ENCODE measurements at places on chromosomes 2 and 18.

DNA sequence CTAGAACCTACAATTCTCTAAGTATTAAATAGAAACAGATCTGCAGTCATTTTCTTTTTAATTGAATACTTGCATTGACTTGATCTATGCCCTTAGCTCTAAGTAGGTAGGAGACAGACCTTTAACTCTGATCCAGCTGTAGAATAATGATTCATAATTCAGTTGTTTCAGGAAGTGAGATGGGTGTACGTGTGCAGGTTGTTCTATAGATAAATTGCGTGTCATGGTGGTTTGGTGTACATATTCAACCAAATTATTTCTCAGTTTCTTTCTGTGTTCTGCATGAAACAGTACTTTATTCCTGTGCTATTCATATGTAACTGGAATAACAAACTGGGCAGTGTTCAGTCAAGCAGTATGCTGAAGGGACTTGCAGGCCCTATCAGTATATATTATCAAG, 34.3 kb upstream of the CD226 start:
- no peak for DNase-seq

GRCh38 chr2:233418761-233419546, 64.7 kb downstream of the DGKD start:
- DNase-seq = no peak

DNA sequence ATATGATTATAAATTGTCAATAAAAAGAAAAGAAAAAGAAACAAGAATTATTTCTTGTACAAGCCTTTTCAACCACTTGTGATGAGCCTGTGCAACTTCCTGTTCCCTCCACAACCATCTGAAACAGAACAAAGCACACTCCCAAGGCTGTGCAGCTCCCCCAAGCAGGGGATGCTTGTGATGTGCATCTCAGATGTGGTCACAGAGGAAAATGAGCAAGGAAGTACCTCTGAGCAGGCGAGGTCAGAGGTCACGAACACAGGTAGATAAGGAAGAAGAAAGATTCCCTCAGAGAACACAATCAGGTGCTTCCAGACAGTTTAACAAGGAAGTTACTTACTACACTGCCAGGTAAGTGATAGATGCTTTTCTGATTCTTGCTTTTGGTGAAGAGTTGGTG, 274.8 kb upstream of the SLC39A10 start:
- DNase-seq = no peak

GRCh38 chr2:210839034-210839433, 282.6 kb downstream of the CPS1 start:
- DNase-seq = no peak

- peak; percentile 42 for DNase-seq
Measured at GRCh38 chr2:152086231-152086630, 12.6 kb downstream of the CACNB4 start.

- DNase-seq = no peak
Measured at GRCh38 chr2:111159641-111160040, 38.9 kb downstream of the BCL2L11 start.

GRCh38 chr2:141348481-141348880, 782.3 kb downstream of the LRP1B start:
- DNase-seq = no peak

DNA sequence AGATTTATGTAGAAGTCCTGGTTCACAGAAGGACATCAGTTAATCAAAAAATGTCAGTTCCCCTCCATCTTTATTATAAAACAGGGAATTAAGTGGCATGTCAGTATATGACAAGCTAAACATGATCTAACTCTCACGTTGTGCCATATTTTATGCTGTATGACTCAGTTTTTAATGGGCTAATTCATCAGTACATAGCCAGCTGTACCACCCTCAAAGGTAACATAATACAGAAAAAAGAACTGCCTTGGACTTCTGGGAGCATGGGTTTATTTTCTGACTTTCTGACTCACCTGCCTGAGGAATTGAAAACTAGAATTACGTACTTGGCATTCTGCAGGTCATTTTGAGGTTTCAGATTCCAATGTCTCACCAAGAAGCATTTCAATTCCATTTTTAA, 135.7 kb downstream of the CMPK2 start:
- DNase-seq = no peak

DNA sequence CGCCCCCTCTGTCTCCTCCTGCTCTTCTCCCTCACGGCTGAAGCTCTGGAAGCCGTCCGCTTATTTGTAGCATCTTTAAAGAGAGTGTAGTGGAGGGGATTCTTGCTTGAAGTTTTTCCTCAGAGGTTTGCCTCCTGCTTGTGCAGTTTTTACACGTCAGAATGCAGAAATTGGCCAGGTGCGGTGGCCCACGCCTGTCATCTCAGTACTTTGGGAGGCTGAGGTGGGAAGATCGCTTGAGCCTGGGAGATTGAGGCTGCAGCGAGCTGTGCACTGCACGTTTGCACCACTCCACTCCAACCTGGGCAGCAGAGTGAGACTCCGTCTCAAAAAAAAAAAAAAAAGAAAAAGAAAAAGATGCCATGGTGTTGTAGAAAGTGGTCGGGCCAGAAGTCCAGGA, 69.0 kb downstream of the ITGB1BP1 start:
- DNase-seq = no peak

GRCh38 chr2:128520791-128521190, 202.1 kb upstream of the HS6ST1 start:
- no peak for DNase-seq

- no peak for DNase-seq
Measured at GRCh38 chr18:23194155-23194996, 59.1 kb downstream of the CABLES1 start.

- peak; percentile 44 for DNase-seq
Measured at GRCh38 chr18:9380621-9381395, 46.2 kb downstream of the TWSG1 start.

DNA sequence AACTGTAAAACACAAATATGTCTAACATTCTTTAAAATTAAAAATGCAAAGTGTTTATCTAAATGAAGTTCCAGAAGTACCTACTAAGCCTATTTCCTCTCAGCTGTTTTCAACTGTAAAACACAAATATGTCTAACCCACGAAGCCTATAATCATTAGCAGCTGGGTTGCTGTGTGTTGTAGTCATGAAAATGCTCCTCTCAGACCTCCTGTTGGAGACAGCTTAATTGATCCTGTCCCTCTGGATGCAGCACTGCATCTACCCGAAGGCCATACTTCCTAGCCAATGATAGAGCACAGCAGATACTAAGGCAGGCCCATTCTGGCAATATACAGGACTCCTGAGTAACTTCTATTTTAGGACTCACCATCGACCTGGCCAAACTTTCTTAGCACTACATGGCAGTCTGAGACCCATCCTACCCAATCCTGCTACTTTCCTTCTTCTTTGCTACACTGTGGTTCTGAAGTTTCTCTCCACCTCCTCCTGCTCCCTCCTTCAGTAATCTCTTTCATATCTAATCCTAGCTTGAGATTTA, 92.5 kb upstream of the RBBP8 start:
- no peak for DNase-seq

- no peak for DNase-seq
Measured at GRCh38 chr18:27860701-27861107, 316.2 kb downstream of the CDH2 start.

DNA sequence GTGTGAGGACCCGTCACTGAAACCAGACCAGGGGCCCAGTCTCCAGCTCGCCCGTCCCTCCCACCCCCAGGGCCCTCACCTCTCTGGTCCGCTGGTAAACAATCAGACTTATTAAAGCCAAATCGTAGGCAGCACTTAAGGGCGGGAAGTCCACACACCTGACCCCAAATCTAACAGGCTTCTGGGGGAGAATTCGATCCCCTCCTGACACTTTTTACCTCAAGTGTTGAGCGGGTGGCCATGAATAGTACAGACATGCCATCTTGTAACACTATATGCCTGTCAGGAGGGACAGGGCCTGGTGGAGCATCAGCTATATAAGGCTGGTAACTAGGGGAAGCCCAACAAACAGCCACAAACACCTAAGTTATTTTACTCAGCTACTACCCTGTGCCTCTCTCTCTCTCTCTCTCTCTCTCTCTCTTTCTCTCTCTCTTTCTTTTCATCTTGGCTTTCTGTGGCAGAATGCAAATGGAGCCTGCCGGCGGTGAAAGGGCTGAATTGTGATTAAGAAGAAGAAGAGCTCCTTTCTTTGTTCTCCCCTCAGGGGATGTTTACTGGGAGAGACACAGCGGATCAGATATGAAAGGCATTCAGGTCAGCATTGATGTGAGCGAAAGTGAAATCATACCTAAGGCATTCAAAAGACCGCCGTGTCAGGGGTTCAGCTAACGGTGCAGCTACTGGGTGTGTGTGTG, 9.5 kb downstream of the ZEB2 start:
- DNase-seq = no peak

DNA sequence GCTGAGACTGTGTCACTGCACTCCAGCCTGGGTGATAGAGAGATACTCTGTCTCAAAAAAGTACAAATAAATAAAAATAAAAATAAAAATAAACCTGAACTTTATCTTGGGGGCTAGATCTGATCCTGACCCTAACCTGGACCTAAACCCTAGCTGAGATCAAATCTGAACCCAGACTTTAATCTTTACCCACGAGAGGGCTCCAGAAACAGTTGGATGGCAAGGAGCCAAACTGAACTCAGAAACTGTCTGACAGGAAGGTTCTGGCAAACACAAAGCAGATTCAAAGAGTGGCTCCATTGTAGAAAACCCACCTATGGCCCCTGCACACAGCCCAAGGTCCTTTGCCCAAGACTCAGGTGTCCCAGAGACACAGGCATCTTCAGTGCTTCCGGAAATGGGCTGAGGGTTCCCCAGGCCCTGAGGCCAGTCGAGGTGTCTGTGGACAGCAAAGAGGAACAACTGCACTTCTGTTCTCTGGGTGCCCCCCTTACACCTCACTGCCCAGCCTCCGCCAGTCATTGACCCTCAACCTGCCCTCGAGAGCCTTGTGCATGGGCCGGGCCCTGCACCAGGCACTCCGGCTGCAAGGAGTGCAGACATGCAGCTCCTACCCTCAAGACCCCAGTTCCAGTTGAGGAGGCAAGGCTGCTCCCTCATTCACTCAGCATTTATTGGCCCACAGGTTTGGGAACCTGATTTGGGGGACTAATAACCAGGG, 95.2 kb downstream of the TFCP2L1 start:
- DNase-seq = no peak

DNA sequence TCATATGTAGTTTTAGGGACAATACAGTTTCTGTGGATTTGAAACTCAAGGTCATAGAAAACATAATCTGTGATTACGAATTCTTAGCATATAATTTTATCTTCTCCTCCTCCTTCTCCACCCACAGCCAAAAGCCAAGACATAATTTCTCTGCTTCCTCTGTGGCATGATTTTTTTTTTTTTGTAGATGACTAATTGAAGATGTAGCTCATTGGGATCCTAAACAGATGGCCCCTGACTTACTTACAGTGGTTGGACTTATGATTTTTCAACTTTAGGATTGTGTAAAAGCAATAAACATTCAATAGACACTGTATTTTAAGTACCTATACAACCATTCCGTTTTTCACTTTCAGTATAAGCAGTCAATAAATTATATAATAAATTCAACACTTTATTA, 42.3 kb downstream of the FSIP2 start:
- DNase-seq = no peak

- no peak for DNase-seq
Measured at GRCh38 chr2:45583977-45584376, 27.1 kb downstream of the SRBD1 start.

DNA sequence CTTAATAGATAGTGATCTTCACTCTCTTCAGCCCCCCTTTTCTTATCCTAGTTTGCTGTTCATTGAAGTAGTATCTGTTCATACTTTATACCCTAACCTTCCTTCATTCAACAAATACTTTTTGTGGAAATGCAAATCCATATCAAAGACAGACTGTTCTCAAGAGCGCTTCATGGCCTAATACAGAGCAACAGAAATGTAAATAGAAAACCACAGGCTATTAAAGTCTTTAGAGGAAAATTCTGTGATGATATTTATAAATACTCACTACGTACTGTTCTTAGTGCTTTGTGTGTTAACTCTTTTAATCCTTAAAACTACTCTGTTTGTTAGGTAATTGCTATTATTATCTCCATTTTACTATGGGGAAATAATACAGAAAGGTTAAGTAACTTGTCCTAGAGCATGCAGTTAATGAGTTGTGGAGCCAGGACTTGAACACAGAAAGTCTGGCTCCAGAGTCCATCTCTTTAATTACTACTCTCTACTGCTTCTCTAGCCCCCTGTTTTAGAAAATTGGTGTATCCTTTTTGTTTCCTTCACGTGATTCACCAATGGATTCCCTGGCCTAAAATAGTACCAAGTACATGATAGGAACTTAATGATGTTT, 2.9 kb downstream of the MDH1 start:
- no peak for DNase-seq

- DNase-seq = no peak
Measured at GRCh38 chr18:71075147-71075546, 786.3 kb downstream of the SOCS6 start.

- peak; percentile 87 for DNase-seq
Measured at GRCh38 chr2:100365434-100365833, 43.1 kb upstream of the LONRF2 start.

DNA sequence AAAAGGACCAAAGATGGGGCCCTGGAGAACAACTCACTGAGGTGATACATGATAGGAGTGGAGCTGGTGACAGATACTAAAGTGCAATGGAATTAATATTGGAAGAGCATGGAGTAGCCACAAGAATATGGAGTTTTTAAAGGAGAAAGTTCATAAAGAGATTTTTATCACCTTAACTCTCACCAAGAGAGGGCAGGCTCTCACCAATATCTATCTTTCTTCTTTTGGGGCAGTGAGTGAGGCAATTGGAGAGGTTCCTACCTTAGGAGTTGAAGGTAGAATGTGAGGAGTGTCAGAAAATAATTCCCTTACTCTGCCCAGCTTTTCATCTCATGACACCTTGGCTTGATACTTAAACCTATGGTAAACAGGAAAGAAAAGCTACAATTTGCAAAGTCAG, 233.7 kb upstream of the CWC22 start:
- DNase-seq = no peak

DNA sequence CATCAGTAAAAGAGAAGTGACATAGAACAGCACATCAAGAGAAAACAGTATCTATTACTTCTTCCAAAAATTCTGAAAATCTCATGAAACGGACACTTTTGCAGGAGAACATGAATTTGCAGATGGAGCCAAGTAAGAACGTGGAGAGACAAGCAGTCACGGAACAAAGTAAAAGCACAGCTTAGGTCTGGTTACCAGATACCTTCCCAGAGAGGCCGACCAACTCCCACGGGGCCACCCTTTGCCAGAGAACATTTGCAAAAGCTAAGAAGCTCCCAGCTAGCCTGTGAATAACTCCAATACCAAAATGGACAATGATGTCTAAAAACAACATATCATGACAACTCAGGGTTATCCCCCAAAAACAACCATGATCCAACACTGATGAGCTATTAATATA, 38.9 kb downstream of the THAP4 start:
- DNase-seq = no peak
